ENCODE measurements at places on chromosomes 1 and 21.

DNA sequence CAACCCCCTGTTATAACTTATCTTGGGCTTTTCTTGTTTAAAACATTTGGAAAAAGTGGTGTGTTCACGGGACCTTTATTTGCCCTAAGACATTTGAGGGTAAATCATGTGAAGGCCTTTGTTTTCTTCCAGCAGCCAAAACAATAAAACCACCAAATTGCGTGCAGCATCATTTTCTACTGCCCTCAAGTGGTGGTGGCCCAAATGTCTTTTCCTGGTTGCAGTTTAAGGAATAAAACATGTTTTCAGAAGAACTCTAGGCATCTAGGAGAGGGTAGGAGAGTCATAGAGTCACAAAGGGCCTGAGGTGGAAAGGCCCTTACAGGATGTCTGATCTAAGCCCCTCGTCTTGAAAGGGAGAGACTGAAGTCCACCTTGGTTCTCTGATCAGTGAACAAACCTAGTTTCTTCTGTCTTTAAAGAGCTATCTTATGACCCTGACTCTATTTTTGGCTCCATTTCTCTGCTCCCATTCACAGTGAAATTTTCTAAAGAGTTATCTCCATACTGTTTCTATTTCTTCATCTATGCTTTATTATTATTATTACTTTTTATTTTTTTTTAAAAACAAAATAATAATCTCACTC lies 16.0 kb upstream of the EPS15 start:
- no peak for DNase-seq

DNA sequence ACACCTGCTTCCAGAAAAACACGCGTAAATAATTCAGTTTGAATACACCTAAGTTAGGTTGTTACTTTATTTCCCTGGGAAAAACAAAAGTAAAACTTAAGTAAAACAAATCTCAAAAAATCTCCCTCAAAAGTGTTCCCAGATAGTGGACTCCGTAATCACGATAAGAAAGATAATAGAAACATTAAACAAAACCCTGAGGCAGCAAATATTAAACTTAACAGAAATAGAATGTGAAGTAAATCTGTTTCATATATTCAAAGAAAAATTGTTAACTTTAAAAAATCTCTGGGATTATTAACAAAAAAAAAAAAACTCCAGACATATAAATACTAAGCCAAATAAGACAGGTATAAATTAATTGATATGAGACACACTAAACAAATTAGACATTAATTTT lies 743.2 kb upstream of the NCAM2 start:
- DNase-seq, result no peak

DNA sequence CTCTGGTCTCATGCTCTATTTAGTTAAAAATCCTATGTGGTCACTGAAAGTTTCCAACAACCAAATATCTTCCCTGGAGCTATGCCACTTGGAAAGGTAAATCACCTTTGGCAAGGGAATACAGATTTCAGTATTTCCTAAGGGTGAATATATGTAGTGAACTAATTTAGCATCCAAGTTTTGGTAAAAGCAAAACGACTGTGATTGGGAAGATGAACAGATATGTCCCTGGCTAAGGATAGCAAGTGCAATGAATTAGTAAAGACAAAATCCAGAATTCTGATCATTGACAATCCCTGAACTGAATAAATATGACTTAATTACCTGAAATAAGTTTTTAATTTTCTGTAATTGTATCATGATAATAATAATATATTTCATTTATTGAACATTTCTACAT lies at the start of gene OR2T33:
Gene OR2T33 (minus strand): TSS at position 101 of the 400 bp plus-strand sequence. CDS start 4,162 bp downstream, outside the sequence.
- no peak for DNase-seq

DNA sequence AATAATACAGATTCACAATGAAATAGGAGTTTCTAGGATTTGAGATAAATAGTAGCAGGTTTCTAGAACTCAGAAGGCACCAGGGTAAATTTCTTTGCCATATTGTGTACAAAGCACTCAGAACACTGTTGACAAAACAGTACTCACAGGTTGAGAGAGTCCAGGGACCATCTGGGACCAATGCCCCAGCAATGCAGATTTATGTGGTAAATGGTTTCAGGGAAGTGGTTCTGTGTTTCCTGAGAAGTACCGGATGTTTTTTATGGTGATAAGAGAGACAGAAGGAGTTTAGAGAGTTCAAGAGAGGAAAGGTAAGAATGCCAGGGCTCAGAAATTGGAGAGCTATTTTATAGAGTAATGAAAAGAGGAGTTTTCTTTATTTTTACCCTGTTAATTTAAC lies 29.6 kb upstream of the DIPK1A start:
- DNase-seq, result no peak

GRCh38 chr21:16046656-16047330 lies 317.0 kb downstream of the USP25 start:
- no peak for DNase-seq

- no peak for DNase-seq
Measured at GRCh38 chr1:201119206-201120197, 7.3 kb upstream of the CACNA1S start.

GRCh38 chr1:7372477-7373120 lies 398.5 kb upstream of the VAMP3 start:
- DNase-seq, result no peak

DNA sequence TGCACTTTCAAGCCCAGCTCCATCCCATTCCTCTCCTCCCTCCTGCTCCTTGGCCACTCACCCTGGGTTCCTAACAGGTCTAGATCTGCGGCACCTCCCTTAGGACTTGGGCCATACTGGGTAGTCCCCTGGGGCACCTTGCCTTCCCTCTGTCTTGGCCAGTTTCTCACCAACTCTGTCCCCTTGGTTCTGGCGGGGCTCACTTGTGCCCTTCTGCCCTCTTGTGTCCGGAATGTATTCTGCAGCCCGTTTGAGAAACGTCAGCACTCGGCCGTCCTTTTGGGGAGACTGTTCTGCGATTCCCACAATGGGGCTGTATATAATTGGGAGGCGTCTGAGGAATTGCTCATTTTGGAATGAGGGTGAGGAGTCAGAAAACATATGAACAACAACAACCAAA lies 162.4 kb downstream of the ZSCAN20 start:
- DNase-seq, result no peak

DNA sequence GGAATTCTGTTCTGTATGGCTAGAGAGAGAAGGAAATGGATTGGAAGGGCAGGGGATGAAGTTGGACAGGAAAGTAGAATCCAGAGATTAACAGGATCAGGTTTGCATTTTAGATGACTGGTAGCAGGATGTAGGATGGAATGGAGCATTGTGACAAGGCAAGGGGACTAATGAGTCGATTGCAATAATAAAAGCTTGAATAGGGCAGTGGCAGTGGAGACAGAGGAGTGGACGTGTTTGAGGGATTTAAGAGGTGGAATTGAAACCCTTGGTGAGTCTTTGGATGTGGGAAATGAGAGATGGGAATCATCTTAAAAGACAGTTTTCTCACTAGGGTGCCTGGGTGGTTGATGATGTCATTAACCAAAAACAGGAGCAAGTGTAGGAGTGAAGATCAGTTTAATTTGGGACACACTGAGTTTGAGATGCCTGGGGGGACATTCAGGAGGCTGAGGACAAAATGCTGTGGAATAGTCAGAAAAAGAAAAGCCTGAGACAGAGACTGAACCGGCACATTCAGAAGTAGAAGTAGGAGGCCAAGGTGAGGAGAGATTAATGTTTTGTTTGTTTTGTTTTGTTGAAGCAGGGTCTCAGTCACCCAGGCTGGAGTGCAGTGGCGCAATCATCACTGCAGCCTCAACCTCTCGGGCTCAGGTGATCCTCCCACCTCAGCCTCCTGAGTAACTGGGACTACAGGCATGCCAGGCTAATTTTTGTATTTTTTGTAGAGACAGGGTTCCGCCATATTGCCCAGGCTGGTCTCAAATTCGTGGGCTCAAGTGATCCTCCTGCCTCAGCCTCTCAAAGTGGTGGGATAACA lies 29.1 kb upstream of the C1orf146 start:
- no peak for DNase-seq

- no peak for DNase-seq
Measured at GRCh38 chr1:59128239-59128736, 168.6 kb upstream of the FGGY start.

DNA sequence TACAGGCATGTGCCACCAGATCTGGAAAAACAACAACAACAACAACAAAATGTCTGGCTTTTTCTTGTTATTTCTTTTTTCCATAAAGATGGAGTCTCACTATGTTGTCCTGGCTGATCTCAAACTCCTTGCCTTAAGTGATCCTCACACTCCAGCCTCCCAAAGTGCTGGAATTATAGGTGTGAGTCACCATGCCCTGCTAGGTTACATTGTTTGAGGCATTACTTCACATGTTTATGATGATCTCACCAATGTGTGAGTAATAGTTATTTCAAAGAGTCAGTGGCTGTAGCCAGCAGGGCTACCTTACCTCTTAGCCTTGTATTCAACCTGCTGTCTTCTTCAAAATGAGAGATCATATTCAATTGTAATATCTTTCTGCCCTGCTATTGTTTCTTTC lies 445.7 kb downstream of the AMY1C start:
- DNase-seq, result no peak

GRCh38 chr1:87940421-87940820 lies 611.7 kb downstream of the LMO4 start:
- DNase-seq, result no peak

DNA sequence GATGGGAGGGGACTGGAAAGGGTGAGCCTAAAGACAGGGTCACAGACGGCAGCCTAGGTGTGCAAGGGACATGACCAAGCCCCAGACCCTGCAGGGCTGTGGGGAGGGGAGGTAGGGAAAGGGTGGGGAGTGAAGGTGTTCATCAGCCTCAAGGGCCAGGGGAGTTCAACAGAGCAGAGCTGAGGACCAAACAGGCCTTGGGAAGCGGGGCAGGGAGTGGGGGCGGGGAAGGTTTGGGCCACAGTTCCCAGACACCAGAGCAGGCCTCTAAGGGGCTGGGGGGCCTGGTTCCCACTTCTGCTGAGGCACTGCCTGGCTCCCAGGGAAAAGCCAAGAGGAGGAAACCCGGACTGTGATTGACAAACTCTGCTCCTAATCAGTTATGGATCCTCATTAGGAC lies 456.3 kb downstream of the MATN1 start:
- no peak for DNase-seq

DNA sequence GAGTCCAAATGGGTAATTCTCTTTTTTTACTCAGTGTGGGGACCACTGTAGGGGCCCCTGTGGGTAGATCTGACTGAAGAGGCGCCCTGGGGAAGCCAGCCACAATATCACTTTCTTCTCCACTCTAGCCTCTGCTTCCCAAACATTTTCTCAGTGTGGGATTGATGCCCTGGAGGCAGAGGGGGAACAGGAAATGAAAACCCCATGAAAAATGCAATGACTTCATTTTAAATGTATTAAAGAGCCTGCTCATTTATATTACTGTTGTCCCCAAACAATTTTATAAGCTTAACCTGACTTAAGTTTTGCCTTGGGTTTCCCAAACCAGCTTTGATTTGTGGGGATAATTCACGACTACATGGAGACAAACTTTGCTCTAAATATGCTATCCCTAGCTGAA lies 181.9 kb downstream of the C1orf94 start:
- DNase-seq, result no peak

- no peak for DNase-seq
Measured at GRCh38 chr1:207825719-207826556, 74.1 kb downstream of the CD46 start.

GRCh38 chr1:167272369-167272957 lies 51.8 kb downstream of the POU2F1 start:
- DNase-seq, result no peak

DNA sequence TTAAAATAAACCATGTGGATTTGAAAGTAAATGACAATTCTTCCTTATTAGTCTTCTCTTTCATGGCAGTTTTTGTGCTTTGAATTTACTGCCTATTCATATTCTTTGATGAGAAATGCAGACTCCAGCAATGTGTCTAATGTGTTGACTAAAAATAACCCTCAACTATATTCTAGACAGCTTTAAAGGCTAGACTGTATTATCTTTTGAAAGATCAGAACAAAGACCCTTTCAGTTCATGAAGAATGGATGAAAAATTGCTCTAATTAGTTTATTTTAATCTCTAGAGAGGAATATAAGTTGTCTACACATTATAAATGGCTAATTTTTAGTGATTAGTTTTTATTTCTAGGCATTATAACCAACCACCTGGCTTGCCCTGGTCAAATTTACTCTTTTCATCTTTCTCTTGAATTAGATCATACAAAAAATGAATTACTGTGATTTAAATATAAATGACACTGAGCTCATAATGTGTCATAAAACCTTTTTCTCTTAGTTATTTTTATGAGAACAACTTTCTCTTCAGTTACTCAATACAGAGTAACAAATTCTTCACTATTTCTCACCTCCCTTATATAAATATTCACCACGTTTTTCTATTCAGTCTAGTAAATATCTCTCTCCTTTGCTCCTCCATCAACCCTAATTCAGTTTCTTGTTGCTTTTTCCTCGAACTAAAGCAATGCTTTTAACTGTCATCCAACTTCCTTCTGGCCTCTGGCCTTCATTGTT lies 428.5 kb upstream of the TMPRSS15 start:
- DNase-seq, result no peak

DNA sequence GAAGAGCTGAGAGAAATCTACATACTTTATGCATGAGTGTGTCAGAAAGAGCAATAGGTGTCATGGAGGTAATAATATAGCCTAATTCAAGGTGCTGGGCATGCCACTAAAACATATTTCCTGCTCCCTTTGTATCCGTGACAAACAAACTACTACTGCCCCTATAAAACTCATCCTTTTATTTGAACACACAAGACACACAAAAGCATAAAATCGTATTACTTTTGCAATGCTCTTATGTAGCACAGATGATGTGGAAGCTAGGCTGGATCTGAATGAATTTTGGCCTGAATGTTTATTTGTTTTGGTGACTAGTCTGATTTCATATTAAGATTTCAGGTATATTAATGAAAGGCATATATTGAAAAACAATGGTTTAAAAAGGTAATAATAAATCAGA lies 239.3 kb upstream of the NEGR1 start:
- no peak for DNase-seq

DNA sequence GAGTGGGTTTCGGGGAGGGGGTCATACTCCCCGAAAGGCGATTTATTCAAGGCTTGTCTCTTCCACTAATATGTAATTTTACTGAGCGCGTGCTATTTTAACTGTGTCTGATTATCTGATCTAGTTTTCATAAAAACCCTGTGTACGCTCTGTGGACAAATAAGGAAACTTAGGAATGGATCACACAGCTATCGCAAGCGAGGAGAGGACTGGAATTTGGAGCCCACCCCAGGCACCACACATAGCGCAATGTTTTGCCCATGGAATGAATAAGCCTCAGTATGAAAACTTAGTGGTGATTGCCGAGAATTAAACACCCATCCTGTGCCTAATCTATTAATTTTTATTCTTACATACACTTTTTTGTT lies 9.8 kb upstream of the RAB42 start:
- DNase-seq, result no peak

Measured in cortex of kidney (tissue), 1 donor.